ENCODE measurements at places on chromosomes 3 and 15.

- DNase-seq, result no peak
Measured at GRCh38 chr3:183988216-183988790, 29.4 kb downstream of the ABCC5 start.

DNA sequence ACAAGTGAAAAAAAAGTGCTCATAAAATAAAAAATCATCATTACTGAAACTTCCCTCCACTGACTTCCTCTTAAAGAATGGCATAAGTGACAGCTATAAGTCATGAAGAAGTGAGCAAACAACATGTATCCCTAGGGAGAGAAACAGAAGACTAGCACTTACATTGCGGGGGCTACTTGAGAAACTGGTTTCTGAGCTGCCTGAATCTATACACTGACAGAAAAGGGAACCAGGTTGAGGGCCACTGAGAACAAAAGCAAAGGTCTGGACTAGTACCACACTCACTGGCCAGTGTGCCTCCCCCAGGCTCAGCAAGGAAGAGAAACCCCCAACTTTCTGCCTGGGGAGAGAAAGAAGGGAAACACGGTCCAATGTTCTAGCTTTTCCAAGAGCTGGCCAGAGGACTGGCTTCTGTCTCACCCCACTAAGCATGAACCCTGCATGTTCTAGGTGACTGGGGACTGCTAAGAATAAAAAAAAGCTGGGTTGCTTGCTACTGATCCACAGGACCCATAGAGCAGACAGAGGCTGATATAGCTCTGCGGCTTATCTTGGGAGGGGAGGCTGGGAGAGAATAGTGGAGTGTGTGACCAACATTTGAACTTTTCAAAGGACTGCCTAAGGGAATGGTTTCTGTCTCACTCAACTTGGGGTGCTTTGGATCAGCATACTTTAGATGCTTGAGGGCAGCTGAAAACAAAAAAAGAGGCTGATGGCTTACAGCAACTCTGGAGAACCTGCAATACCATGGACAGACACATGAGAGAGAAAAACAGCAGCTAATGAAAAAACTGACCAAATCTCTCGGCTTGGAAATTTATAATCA lies 8.1 kb downstream of the RAD18 start:
- no peak for DNase-seq

DNA sequence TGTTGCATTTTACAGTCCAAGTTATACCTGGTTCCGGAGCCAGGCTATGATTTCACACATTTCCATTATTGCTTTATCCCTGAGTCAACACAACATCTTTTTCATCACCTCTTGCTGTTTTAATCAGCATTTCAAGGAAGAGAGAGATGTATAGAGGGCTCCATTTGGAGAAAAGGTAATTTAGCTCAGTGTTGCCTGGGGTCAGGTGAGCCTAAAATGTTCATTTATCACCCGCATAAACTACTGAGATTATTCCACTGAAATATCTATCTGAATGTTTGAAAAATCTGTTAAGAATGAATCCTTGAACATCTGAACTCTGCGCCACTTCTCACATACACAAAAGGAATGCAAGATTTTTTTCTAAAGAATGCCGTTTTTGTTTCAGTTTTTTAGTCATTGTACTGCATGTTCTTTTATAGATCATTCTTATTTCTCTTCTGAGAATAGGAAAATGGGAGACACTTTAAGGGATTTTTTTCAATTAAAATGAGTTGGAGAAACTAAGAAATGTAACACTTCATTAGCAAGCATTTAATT lies 51.5 kb upstream of the AGTR1 start:
- no peak for DNase-seq

DNA sequence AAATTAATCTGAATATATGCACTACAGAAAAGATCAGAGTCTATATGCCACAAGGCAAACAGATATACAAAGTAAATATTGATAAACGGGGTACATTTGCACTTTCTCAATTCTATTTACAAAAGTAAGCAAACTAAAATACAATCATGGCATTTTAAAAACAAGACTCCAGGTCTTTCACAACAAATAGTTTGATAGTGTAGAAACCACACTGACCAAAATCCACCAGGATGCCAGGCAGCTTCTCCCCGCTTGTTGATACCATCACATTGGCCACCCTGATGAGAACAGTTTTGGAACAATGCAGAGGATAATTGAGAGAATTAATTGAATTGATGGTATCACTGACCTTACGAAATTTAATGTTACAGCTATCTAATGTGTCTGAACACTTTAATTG lies 190.6 kb upstream of the TMCO5A start:
- DNase-seq, result no peak

- DNase-seq, result peak; percentile 50
Measured at GRCh38 chr15:100762913-100763834, 116.5 kb upstream of the ALDH1A3 start.

- no peak for DNase-seq
Measured at GRCh38 chr3:153921826-153922225, 199.4 kb upstream of the ARHGEF26 start.

- no peak for DNase-seq
Measured at GRCh38 chr3:62961874-62962556, 86.8 kb upstream of the CADPS start.

GRCh38 chr3:127867986-127868385 lies 45.7 kb upstream of the MGLL start:
- DNase-seq, result no peak

GRCh38 chr3:177320765-177321247 lies 123.5 kb upstream of the TBL1XR1 start:
- DNase-seq, result no peak

DNA sequence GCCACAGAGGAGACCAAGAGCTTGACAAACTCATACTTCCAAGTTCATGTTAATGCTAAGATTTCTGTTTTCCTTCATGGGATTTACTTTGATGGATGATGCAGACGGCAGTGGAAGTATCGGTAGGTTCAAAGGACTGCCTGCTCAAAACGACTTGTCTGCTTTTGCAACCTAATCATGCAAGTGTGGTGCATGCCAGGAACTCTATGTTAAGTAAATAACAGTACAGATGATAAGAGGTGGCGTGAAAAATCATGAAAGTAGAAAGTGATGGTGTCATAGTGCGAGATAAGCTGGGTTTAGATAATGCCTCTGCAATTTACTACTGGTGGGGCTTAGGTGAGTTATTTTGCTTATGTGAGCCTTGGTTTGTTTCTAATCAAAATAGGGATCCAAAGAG lies 14.7 kb upstream of the LMCD1 start:
- no peak for DNase-seq

DNA sequence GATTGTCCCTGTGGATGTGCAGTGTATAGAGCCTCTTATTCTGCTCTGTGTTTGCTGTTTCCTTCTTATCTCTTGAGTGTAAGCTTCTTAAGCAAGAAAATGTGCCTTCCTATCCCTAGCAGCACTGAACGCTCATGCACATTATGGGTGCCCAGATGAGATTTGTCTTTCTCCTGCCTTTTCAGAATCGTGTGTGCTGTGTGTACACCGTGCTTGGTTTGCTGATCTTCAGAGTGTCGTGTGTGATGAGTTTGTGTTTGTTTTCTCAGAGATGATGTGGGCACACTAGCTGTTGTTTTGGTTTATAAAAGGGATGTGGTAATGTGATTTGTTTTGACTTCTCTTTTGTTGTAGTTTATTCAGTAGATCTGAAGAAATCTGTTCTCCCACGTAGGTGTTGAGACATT lies 19.7 kb downstream of the GPR171 start:
- no peak for DNase-seq

DNA sequence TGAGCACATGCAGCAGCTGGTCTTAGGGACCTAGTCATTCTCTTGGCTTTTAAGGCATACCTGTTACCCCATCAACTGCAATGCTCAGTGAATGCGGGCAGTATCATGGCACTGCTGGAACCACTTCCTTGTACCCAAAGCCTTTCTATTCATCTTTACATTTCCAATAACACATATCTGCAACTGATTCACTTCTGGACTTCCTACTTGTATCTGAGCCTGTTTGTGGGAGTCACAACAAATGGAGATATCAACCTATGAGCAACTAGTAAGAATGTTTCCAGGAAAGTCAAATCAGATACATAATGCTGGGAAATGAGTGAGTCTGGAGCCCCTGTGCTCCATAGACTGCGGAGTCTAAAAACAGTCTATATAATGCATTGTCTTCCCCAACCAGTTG lies 61.4 kb upstream of the PARL start:
- peak; percentile 7 for DNase-seq

DNA sequence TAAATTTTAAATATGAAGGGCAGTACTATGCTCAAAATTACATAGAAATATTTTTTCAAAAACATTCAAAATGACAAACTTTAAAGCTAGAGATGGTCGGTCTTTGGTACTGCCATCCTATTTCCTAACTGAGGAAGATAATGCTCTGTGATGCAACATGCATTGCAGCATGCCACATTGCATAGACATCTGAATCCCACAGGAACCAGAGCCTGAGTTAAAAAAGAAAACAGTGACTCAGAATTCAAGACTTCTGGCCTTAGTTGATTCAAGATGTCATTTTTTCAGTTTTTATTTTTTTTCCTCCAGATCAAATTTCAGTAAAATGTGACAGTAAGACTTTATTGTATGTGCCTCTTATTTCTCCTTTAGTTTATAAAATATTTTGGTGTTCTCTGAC lies 33.1 kb downstream of the TP63 start:
- no peak for DNase-seq

DNA sequence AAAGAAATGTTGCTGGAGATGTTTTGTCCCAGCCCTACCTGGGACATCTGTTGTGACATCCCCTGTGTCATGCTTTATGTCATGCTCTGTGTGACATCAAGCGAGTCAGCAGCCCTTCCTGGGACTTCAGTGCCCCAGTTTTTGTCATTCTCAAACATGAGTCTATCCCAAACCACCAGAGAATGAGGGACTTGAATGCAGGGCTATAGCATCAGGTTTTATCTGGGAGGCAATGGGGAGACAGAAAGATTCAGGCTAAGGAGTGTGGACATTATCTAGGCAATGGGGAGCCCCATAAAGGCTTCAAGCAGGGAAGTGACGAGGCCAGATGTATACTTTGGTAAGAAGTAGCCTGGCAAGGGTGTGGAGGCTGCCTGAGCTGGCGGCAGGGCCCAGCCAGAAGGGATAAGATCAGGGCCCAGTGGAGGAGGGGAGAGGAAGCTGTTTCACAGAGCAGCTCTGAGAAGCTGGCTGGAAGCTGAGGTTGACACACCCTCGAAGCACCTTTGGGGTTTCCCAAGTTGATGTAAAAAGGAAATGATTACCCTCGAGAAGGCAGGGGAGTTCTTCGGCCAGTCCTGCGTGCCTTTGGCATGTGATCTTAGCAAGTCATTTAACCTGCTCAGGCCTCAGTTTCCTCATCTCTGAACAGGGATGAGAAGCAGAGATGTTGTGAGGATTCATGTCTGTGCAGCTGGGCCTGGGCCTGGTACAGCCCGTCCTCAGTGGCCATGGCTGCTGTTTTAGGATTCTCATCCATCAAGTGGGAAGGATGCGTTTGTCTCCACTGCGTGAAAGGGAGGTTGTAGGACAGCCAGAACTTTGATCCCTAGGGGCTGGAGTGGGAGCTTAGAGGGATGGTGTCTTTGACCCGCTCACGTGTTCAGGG lies 34.3 kb downstream of the IRAK2 start:
- no peak for DNase-seq

GRCh38 chr3:66299891-66300290 lies 79.1 kb downstream of the SLC25A26 start:
- DNase-seq, result no peak

DNA sequence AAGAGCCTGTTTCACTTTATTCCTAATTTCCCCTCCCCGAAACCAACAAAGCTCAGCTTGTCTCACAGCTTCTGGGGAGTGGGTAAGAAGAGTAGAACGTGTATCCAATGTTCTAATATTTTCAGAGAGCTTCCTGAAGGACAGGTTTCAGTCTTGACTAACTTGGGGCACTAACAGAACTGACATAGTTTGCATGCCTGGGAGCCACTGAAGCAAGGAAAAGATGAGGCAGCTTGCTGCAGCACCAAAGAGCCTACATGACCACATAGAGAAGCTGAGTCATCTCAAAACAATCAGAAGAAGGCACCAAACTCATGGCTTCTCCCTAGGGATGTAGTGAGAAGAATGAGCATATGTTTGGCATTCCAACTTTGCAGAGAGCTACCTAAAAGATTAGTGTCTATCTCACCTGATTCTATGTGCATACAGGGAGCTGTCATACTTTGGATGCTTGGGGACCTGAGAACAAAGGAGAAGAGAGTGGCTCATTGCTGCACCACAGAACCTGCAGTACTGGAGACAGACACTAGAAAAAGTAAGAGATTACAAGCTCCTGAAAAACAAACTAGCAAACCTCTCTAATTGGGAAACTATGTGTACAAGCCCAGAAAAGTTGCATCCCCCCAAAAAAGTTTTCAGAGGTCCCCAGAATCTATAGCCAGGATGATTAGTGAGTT lies 86.9 kb downstream of the DCLK3 start:
- no peak for DNase-seq

DNA sequence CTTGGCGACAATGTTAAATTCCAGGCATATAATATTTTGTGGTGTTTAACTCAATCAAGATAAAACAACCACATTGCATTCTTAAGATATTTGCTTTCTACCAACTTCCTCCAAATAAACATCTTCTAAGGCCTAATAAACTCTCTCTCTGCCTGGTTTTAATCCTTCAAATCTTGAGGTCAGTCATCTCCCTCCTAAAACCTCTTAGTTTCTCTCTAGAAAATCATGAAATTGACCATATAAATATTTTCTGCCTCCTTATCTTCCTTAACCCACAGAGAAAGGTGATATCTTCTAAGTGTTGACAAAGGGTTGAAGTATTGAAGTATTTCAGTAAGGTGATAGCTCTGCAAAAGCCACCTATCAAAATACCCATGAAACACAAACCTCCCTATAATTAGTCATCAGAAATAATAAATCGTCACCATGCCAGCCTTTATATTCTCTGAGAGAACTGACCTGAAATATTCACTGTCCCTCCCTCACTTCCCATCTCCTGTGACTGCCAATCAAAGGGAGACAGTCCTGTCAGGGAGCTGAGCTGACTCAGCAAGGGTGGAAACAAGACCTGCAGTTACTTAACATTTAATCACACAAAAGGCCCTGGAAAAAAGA lies 1261.1 kb downstream of the ROBO1 start:
- no peak for DNase-seq

- DNase-seq, result no peak
Measured at GRCh38 chr3:114527036-114527644, 233.3 kb downstream of the TIGIT start.

- no peak for DNase-seq
Measured at GRCh38 chr3:65078748-65079147, 390.9 kb upstream of the ADAMTS9 start.

GRCh38 chr15:31089368-31090047 lies 12.0 kb downstream of the TRPM1 start:
- no peak for DNase-seq

DNA sequence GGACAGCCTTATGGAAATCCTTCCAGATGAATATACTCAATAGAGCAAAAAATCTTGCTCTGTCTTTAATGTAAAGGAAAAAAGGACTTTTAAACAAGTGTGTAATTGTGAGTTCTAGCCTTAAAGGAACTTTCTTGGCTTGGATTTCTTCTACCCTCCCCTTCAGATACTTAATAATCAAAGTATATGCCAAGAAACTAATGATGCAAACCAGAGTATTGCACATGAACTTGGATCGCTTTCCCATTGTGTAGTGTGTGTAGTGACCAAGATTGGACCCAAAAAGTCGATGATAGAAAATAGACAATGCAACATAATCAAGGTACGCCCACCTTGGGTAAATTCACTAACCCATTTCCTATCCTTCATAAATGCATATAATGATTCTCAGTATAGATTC lies 123.8 kb downstream of the TIGIT start:
- no peak for DNase-seq

All from posterior cingulate gyrus (tissue), 11 donors.